ENCODE measurements at places on chromosomes 6 and 20.

- no peak for DNase-seq
Observed at GRCh38 chr6:125358898-125359297, 57.1 kb upstream of the HDDC2 start.

- no peak for DNase-seq
Observed at GRCh38 chr6:111720931-111721496, 115.3 kb upstream of the TRAF3IP2 start.

- no peak for DNase-seq
Observed at GRCh38 chr6:42203183-42203582, 8.4 kb upstream of the GUCA1B start.

DNA sequence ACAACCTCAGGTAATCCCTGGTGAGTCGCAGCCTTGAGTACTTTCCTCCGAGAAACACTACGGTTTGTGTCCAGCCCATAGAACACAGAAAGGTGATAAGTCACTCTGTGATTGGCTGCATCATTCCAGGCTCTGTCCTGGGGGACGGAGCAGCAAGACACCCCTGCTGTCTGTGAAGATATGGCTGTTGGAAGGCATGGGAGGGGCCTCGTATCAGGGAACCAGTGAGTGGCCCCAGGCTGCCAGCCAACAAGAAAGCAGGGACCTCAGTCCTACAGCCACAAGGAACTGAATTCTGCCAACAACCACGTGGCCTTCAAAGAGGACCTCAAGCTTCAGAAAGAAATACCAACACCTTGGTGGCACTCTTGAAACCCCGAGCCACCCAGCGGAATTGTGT, 6.4 kb upstream of the EEF1A2 start:
- DNase-seq: no peak

- no peak for DNase-seq
Observed at GRCh38 chr6:140623498-140623897, 1249.0 kb upstream of the CITED2 start.

DNA sequence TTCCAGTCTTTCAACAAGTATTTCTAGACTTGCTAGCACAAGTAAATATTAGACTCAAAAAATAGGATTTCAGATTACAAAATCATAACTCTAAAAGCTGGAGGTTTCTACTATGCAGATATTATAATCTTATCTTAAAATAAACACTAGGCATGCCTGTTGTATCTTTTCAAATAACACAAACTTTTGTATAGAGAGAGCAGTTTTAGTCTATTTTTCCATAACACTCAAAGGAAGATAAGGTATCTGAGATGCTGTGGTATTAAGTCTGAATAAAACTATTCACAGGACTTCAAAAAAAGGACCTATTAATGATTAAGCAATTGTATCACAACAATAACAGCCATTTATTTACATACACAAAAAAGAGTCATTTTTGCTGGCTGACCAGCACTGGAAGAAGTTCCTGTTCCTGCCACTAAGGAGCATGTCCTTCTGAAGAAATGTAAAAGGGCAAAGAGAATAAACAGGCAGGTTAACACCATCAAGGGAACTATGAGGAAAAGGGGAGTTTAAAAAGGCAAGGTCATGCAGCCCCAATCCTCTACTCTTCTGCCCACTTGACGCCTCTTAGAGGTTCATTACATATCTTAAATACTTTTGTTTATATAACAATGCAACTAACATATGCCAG, 39.4 kb downstream of the REPS1 start:
- DNase-seq: no peak

DNA sequence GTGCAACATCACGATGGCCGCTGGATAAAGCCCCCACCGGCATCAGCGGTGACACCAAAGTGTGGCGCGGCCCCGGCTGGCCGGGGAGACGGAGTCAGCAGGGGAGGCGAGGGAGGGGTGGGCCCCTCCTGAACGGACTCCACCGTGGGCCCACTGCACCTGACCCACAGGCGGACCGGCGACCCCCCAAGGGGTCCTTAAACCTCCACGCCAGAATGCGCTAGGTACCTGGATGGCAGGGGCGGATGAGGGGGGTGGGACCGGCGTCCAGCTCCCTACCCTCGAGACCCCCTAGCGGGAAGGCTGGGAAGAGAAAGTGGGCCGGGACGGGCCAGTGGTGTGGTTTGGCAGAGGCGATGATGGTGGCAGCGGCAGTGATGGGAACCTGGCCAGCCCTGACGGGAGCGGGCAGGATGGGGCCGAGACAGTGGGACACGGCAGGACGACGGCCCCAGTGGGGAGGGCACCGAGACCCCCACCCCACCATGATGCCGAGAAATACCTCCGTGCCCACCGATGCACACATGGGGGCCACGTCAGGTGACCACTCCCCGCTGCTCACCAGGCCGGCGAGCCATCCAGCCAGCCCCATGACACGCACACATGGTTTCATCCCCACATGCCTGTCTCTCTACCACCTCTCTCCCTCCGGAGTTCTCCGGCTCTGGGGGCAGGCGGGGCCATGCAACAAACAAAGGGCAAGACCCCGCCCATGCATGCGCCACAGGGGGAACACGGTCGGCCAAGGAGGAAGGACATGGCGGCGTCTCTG, 771.9 kb upstream of the DEFB115 start:
- DNase-seq: no peak

GRCh38 chr6:5567352-5567751, 306.0 kb downstream of the FARS2 start:
- no peak for DNase-seq

- no peak for DNase-seq
Observed at GRCh38 chr6:49787176-49787575, at the start of gene PGK2. TSS of gene PGK2 (minus strand) at chr6:49787285. CDS start at chr6:49787187, 98 bp downstream.

DNA sequence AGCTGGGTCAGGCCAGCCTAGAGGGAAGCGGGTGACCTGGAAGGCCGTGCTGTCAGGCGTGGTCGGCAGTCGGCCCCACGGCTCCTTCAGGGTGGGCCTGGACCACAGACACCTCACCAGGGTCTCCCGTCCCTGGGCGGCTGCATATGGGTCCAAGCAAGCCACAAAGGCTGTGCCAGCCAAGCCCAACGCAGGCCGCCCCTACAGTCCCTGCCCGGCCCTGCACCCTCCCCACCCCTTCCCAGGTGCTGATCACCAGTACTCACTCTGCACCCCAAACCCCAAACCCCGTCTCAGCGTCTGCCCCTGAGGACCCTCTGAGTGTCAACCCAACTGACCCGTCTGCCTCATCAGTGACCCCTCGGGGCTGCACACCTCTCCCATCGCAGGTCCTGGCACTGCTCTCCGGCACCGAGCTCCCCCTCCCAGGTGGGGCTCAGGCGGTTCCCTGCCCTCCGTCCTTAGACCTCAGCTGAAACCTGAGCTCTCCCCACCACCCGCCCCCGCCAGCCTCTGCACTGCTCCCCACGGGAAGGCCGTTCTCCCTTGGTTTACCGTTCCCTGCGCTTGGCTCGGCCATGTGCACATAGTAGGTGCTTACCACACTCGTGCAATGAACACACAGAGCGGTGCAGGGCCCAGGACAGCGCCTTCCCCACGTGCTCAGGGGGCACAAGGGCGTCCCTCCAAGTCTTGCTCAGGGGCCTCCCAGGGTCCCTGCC, 1.5 kb upstream of the PPDPF start:
- no peak for DNase-seq

- peak; percentile 28 for DNase-seq
Observed at GRCh38 chr6:98880486-98880885, 46.1 kb downstream of the POU3F2 start.

DNA sequence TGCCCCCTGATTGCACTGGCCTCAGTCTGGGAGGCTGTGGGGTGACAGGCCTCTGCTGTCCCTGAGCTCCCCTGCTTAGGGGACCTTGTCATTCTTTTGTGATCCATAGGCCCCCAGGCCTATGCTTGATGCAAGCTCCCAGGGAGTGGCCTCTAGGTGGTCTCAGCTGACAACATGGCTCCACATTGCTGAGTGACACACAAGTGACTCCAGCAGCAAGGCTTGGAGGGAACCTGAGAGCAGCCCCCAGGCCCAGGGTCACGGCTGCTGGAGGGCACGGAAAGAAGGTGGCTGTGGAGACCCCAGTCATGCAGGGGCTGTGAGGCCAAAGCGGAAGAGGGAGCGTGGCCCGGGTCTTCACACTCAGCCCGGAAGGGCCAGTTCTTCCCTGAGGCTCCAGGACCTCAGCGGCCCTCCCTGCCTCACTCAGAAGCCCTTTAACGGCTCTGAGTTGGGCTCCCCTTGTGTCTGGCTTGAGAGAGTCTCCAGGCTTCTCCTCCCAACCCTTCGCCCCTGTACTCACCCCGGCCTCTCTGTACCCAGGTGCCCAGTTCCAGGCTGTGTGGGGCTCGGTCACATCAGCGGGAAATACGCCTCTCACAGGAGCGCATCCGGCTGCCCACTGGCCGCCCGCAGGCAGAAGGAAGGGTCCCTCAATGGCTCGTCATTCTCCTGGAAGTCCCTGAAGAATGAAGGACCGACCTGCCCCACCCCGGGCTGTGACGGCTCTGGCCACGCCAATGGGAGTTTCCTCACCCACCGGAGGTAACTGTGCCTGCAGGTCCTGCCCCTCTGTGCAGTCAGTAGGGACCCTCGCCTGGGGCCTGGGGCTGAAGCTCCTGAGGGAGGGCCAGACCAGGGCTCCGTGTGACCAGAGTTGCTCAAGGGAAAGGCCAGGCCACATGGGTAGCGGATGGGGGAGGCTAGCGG, 23.7 kb upstream of the PCMTD2 start:
- DNase-seq: no peak

GRCh38 chr20:9999645-10000044, 35.1 kb upstream of the ANKEF1 start:
- DNase-seq: no peak

All from DND-41 (cell line).